ENCODE measurements at places on chromosomes 4 and X.

DNA sequence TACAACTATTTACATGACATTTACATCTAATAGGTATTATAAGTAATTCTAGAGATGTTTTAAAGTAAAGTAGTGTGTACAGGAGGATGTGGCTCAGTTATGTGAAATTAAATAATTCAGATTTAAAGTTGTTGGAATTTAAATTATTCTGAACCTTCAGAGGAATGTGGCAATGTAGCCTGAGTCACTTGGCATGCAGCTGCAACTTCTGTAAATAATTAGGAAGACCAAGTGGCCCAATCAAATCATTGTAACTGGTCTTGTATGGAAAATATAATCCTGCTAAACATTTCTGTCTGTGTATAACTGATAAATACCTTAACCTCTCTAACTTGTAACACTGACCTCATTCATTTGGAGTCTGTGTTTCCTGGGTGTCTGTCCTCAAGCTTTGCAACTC is 828.9 kb downstream of the GLUD2 start:
- DNase-seq = no peak

DNA sequence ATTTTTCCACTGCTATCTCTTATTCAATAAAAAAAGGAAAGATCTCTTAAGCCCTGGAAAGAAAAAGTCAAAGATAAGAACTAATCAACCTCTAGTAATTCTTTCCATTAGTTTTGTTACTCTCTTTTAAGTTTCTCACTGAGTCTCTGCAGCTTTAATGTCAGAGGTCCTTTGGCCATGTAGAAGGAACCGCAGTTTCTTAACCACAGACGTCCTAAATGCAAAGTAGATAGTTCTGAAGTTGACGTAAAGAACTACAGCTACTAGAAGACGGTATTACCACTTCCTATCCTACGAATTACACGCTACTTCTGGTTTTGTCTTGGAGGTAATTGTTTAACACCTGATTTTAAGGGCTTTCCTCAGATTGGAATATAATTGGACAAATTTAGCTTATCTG is 325.9 kb downstream of the ANKRD50 start:
- DNase-seq = no peak

GRCh38 chrX:120727452-120727851 is 97.6 kb upstream of the C1GALT1C1 start:
- DNase-seq = no peak

DNA sequence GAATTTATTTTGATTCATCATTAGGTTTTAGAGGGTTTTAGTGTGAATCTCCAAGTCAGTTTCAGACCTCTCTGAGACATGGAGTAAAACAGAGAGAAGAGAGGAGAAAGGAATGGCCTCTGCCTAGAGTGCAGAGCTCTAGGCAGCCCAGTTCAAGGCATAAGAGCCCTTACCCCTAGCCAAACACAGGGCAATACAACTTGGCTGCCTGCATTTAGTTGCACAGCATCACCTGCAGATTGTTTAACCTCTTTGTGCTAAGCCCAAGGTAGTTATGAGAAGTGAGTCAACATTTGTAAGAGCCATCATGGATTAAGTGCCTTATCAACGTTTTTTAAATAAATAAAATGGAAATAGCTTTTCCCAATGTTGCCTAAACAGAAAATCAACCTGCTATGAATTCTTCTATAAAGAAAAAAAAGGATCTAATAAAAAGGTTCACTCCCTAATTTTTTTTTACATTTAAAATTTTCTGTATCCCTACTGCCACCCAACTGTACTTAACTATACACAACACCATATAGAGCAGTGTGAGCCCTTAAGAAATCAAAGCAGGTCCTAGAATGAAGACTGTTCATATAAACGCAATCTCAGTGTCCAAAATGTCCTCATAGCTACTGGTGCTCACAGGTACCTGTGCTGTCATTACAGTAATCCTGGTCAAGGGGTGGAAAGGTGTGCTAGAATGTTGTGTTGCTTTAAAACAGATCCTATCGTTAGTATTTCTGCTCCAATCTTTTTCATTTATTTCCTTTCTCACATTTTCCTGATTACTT is 36.0 kb downstream of the PF4 start:
- DNase-seq = no peak

DNA sequence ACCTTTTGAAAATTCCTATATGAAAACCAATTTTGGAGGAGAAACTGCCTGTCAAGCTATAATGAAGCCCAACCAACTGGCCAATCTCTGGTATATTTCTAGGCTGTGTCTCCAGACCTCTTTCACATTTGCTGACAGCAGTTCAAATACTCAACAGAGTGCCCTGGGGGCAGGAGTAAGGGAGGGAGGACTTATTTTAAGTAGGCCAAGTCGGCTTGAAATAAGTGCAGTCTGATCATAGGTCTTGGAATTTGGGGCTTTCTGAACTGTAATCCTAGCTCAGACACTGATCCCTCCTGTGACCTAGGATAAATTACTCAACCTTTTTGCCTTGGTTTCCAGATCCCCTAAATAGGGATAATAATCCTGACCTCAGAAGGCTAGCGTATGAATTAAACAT is 59.4 kb upstream of the SLC7A11 start:
- DNase-seq = no peak

- no peak for DNase-seq
Measured at GRCh38 chrX:67543818-67544217, at the start of gene AR. Gene AR (plus strand): TSS chrX:67544021. CDS start chrX:67545147, 1,126 bp downstream.

GRCh38 chr4:140277576-140277975 is 95.9 kb upstream of the SCOC start:
- no peak for DNase-seq

- no peak for DNase-seq
Measured at GRCh38 chr4:68076194-68076593, 53.5 kb downstream of the TMPRSS11F start.

- DNase-seq = no peak
Measured at GRCh38 chrX:148314876-148315275, 185.5 kb upstream of the AFF2 start.

Data from activated naive CD4-positive, alpha-beta T cell treated with anti-CD3 and anti-CD28 coated beads, Interleukin-2, amount 50 U/mL, for 16 hours (primary cell).